NCI-H2081 treated with DMSO at 0.1 percent for 48 hours (cell line): ENCODE measurements at places on chromosomes 2 and 18.
A peak's percentile ranks its signal among the peaks of the same experiment; 100 is the strongest.

DNA sequence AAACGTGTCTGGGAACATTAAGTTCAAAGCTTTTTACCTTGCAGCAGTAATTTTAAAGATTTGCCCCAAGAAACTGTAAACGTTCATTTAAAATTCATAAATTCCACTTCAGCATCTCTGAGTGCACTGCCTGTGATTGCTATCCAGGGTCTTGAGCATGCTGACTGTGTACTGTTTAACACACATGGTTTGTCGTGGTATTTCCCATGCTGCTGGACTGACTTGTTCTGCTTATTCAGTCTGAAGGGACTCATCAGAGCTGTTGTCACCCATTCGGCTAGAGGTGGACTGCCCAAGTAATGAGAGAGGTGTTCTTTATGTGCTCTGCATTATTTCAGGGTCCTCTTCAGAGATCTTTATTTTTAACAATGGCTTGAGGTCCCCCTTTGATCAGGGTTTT lies 53.1 kb downstream of the RHBDD1 start:
- DNase-seq: no peak

- no peak for DNase-seq
These were observed 74.9 kb upstream of the CELF4 start for GRCh38 chr18:37640504-37640903.

DNA sequence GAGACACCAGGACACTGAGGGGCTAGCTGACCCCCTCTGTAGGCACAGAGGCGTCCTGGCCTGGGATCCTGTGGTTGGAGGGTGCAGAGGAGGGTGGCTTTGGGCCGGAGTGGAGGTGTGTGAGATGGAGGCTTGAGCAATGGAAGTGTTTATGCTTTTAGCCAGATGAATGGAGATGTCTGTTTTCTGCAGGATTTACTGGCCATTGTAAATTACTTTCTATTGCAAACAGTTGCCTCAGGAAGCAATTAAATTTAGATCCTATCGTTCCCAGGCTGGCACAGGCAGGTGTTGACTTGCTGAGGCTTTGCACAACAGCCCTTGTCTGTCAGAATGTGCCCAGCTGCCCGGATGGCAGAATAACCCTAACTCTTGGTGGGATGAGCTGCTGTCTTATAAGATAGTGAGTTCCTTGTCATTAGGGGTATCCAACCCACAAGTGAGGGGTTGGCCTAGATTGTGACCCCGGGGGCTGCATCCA lies 1.8 kb upstream of the ARID5A start:
- DNase-seq: peak; percentile 11

GRCh38 chr2:207768866-207769596 lies 675 bp downstream of the FZD5 start:
- no peak for DNase-seq

- DNase-seq: no peak
These were observed 20.9 kb downstream of the MAP4K3 start for GRCh38 chr2:39416140-39416539.

DNA sequence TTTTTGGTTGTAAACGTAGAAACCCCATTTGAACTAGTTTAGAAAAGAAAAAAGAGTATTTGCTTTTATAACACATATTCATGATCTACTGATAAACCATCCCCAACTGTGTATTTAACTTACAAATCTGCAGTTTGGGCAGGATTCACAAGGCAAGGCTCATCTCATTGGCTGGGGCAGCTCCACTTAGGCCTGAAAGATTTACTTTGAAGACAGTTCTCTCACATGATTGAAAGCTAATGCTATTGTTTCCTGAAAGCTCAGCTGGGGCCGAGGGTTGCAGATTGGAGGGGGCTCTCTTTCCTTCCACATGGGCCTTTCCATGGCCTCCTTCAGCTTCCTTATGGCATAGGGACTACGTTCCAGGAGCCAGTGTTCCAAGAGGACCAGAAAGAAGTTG lies 47.4 kb downstream of the ARHGAP15 start:
- DNase-seq: no peak

DNA sequence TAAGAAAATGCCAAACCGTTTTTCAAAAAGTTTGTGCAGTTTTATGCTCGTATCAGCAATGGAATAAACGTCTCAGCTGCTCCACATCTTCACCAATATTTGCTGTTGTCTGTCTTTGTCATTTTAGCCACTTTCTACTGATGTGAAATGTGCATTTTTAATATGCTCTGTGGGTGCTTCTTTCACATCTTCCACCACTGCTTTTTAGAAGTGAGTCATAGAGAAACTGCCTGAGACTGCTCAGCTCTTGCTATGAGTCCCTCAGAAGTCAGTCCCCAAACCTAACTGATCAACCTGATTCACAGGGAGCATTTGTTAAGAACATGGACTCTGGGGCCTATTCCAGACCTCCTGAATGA lies 41.0 kb upstream of the EPC2 start:
- no peak for DNase-seq

DNA sequence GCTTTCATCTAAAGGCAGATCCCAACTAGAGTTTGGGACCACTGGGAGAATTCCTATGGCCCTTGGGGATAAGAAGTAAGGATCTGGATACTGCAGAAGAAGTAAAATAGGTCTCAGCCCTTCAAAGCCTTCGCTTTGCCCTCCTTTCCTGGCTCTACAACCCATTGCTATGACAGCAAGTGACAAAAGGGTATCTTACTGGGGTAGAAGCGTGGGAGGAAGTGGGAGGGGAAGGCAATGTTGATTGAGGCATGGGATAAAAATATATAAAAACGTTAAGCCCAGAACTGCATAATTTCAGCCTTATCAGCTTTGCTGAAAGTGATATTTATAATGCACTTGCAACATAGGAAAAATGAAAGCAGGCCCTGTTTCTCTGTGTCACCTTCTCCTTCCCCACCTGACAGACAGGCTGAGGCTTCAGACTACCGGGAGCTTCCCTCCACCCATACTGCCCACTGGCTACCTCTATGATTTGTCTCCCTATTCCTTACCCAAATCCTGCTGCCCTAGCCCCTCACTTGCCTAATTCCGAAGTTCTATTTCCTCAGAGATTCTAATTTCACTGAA lies 14.9 kb upstream of the SOS1 start:
- no peak for DNase-seq

GRCh38 chr2:186726938-186727337 lies 33.1 kb downstream of the FAM171B start:
- DNase-seq: no peak
